Renal cortical epithelial cell (primary cell): ENCODE measurements at places on chromosomes 3 and 15. TPM values are rescaled to one million over a fixed set of nuclear protein-coding genes. Genes with fewer than 3 reads are reported as not detected.
A peak's percentile ranks its signal among the peaks of the same experiment; 100 is the strongest.

DNA sequence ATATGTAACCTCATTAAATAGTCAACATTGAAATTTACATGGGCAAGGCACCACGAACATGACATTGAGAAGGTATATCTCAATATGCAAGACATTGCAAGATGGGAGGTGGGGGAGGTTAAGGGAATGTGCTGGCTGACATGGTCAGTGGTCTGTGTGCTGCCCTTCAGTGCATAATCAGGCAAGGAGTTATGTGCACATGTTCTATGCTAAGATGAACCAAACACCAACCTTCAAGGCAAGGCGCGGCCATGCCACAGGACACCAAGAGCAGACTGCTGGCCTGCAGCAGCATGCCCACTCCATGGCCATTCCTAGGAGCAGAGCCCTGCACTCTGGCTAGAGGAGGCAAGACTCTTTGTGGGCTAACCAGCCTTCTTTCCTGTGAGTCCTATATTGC lies 40.9 kb upstream of the TSPAN3 start:
- no peak for DNase-seq

DNA sequence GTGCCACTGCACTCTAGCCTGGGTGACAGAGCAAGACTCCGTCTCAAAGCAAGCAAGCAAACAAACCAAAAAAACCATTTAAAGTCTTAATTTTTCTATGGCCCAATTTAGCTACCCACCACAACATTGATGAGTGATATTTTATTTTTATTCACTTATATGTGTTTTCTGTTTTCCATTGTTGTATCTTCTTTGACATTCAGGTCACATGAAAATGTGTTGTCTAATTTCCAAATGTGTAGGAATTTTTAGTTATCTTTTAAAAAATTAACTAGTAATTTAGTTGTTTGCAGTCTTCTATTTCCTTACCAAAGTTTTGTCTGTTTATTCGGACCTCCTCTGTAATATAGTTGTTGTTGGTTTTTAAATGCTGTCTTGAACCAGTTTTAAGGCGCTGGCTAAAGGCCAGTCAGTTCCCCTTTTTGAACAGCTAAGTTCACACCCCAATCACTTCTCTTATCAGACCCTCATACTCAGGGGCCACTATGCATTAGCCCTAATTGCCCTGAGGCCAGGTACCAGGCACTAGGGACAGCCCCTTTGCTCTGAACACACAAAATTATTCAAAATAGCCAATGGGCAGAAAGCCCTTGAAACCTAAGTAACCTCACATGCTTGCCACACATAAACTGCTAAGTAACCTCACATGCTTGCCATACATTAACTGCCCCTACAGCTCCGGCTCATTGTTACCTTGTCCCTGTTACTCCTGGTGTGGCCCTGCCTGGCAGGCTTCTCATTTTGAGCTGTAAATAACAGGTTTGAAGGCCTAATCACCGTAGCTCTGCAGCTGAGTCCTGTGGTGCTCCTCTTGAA lies 4.3 kb upstream of the CCR4 start:
- DNase-seq, result no peak

DNA sequence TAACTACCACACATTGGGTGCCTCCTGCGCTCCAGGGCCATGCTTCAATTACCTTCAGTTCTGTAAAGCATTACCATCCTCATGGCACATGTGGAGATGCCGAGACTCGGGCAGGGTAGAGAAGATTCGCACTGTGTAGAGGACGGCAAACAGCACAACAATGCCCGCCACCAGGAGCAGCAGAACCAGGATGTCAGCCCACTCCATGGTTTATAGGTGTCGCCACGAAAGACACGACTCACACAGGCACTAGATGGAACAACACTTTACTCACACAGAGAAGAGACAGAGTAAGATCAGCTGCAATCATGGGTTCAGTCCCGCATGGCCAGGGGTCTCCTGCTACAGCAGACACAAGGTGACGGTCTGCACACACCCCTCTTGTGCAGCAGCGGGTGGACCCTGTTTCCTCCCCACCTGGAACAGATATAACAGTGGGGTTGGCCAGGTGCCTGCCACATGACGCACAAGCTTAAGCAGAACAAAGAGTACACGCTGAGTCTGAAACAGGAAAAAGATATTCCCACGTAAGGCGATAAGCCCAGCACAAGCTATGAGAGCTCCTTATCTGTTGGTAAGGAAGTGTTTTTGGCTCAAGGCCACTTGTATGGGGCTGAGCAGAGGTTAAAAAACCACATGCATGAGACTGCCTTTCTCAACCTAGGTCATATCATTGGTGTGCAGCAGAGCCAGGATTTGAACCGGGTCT lies 2.5 kb upstream of the TBC1D21 start:
- DNase-seq, result no peak

- no peak for DNase-seq
These were observed 31.5 kb upstream of the LAMP3 start for GRCh38 chr3:183193762-183194689.

GRCh38 chr15:82881747-82882146 lies 70.8 kb downstream of the HOMER2 start:
- DNase-seq, result no peak

DNA sequence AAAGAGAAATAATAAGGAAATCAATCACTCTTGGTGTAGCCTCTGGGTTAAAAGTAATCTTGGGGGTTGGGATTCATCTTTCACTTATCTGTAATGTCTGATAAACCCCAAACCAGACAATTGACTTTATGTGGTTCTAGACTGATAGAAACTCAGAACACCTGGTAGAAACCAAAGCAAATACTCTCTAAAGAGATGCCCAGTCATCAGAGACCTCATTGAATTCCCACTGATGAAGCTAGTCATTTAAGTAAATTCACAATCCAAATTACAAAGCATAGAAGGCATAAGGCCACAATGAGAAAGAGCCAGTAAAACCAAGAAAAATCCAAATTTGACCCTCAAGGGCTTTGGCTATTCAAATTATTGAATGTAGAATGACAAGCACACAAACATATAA lies 250.6 kb downstream of the MBNL1 start:
- DNase-seq, result no peak

- no peak for DNase-seq
These were observed 13.2 kb downstream of the ISG20 start for GRCh38 chr15:88651971-88652370.

DNA sequence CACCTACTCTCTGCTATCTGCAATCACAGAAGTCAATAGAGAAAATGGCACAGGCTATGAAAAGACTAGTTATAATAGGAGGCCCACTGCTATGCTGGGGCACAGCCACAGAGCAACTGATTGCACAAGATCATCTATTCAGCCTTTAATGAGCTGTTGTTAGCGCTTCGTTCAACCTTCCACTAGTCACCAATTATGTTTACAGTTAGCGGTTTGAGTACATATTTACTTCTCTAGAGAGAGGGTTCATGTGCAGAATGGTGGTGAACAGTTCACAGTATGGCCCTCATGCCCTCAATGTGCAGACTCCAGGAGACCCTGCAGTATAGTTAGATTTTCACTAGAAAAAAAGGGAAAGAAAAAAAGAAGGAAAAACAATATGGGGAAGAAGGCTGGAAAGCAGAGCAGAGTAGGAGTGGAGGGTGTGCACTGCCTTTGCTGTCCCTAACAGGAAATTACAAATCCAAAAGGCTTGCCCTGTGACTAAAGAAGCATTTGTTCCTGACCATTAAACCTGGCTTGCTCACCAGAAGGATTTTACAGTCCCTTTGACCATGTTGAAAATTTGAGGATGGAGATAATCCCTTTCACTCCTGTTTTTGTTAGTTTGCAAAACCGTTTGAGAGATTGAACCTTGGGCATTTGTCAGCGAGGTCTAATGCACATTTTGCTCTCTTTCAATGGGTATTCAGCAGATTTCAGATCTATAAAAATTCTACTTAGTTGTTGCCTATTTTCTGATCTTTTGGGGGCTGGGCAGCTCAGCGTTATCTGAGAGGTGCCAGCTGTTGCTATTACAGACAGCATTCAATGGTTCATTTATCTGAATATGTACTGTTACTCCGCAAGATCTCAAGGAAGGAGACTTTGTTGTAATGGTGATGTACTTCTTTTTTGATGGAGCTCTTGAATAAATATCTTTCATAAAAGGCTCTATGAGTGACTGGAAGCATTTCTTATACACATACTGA lies 296.1 kb downstream of the LSAMP start:
- peak; percentile 87 for DNase-seq

- no peak for DNase-seq
These were observed 23.6 kb downstream of the TM4SF4 start for GRCh38 chr3:149497966-149498670.

- no peak for DNase-seq
These were observed 53.9 kb downstream of the FGD5 start for GRCh38 chr3:14872706-14873105.

- no peak for DNase-seq
These were observed 109.9 kb downstream of the NSUN3 start for GRCh38 chr3:94172695-94173310.

DNA sequence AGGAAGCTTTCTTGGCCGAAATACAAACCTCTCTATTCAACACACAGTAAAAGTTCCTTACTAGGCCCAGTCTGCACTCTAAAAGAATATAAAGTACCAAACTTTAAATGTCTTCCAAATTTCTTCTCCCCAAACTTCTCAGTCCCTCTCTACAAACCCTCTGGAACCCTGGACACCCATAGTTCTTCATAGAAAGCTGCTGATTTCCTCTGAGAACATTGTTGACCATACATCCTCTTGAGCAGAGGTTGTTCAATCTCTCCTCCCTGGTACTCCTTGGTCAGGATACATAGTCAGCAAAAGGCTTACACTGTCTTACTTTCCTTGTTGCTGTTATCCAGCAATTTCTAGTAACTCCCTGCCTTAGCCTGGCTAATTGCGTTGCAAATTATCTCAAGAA lies 3.1 kb upstream of the ACAP2 start:
- DNase-seq, result no peak

GRCh38 chr15:81548365-81549130 lies 174.5 kb upstream of the TMC3 start:
- DNase-seq, result no peak

DNA sequence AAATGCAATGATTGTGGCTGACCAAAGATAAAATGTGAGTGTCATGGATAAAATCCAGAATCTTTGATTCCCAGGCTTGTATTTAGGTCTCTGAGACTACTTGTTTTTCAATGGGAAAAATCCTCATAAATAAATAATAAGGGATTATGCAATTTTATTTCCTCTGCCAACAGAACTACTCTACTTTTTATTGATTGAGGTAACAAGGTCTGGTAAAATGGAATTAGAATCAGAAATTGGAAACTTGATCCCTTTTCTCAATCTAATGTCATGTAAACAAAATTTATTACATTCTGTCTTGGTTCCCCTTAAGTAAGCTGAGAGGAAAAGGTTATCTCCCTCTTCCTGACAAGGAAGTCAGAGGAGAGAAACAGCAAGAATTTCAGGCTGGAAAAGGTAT lies 48.3 kb upstream of the CCDC50 start:
- no peak for DNase-seq

DNA sequence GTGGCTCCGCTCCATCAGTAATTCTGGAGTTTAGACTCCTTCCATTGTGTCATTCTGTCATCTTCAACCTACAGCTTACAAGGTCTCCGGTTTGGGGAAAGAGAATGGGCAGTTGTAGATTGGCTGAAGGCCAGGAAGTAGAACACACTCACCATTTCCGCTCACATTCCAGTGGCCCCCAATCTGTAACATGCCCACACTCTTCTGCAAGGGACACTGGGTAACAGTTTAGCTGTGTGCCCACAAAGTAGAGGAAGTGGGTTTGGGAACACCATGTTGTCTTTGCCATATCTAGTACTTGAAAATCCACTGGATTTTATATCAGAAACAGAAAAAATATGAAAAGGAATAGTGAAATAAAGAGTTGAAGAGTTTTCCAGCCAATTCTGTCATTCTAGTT lies 153.5 kb downstream of the SV2B start:
- no peak for DNase-seq

GRCh38 chr15:75172284-75172820 lies 29.3 kb upstream of the C15orf39 start:
- DNase-seq, result no peak

- peak; percentile 58 for DNase-seq
These were observed 110.7 kb upstream of the CNTN4 start for GRCh38 chr3:1987980-1988379.

COL7A1 gene
- 129 and 165 TPM in 2 replicates for total RNA-seq

GXYLT2 gene
- 1.0 and 7.0 TPM in 2 replicates for total RNA-seq

COL8A1 gene
- total RNA-seq, result 123 and 241 TPM in 2 replicates

PARP14 gene
- total RNA-seq, result 110 and 123 TPM in 2 replicates

MAP6D1 gene
- total RNA-seq, result 2.3 and 2.5 TPM in 2 replicates

FEM1B gene
- 54.1 and 56.3 TPM in 2 replicates for total RNA-seq

HRG gene
- total RNA-seq, result 0.15 TPM in 1 of 2 replicates, not detected in the other

EXD1 gene
- not detected in 2 replicates for total RNA-seq

PATL2 gene
- total RNA-seq, result not detected in 2 replicates

CP gene
- total RNA-seq, result 2.4 and 85.8 TPM in 2 replicates

ANKUB1 gene
- total RNA-seq, result not detected in 2 replicates
